Fibroblast of skin of abdomen (primary cell): ENCODE measurements at places on chromosomes 1 and 21.

- no peak for DNase-seq
Observed at GRCh38 chr21:44837537-44837936, 19.7 kb upstream of the SUMO3 start.

GRCh38 chr1:47885062-47885830 is 111.9 kb downstream of the TRABD2B start:
- no peak for DNase-seq

DNA sequence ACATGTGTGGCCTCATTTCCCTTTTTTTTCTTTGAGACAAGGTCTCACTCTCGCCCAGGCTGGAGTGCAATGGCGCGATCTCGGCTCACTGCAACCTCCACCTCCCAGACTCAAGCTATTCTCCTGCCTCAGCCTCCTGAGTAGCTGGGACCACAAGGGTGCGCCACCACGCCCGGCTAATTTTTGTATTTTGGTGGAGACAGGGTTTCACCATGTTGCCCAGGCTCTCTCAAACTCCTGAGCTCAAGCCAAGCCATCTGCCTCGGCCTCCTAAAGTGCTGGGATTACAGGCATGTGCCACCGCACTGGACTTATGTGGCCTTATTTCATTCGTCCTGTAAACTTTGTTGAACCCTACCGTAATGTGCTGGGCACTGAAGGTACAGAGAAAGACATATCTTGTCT is 569 bp upstream of the WARS2 start:
- peak; percentile 18 for DNase-seq

DNA sequence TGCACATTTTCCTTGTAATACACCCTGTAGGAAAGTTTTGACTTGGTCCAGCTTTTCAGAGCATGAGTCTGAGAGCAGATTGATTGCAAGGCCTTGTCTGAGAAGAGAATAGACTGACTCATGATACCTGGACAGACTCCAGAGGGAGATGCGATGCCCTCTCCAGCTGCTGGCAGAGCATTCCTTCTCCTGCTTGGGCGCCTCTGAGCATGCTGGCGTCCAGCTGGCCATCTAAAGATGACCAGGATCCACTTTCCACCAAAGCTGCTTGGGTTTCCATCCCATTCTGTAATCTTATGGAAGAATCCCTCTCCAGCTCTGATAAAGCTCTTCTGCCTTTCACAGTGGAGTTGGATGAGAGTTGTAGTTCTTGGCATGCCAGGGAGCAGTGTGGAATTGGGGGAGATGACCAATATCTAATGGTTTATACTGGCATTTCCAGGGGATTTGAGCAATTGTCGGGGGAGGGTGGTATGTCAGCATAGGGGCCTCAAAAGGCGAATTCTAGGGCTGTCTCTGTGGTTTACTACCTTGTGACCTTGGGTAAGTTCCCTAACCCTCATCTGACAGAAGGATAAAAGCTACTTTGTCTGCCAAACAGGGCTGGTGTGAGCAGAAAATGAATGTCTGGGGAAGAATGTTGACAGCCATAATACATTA is 19.5 kb downstream of the SZRD1 start:
- DNase-seq, result peak; percentile 61

GRCh38 chr1:193412748-193413147 is 226.3 kb upstream of the B3GALT2 start:
- no peak for DNase-seq

DNA sequence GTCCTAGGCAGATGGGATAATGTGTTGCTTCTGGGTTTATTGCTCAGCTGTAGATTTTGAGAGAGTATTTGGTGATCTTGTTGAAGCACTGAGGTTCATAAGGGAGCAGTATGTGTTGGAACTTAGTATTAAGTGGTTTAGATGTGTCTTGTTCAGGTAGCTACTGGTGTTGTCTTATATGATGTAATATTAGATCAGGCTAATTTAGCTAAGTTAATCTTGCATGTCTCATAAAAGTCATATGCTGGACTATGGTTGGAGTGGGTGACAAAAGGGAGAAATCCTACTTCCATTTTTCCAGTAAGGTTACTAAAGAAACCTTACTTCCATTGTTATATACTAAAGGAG is 196.4 kb downstream of the CLEC20A start:
- DNase-seq, result no peak

GRCh38 chr1:40391688-40392145 is 18.2 kb downstream of the SMAP2 start:
- DNase-seq, result no peak

DNA sequence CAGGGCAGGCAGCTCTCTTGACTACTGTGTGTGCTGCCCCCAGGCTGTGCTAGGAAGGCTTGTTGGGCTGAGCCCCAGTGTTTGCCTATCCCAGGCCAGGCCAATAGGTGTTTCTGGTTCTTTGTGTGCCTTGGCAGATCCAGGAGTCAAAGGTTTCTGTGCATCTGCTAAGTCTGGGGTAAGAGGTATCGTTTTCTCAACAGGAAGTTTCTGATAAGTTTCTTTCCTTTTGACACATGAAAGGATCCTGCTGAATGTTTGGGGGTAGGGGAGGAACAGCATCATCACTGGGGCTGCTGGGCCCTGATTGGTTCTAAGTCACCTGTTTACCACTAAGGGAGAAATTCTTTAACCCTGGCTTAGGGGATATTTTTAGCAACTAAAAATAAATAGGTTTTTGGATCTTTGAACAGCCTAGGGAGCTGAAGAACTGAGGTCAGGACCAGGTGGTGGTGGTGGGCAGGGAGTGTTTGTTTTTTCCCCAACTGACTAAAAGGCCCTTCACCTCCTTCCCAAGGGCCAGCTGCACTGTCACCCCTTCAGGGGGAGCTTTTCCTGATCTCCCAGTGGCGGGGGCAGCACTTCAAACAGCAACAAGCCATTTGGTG is 85.1 kb downstream of the KCNN3 start:
- no peak for DNase-seq

- no peak for DNase-seq
Observed at GRCh38 chr1:32888134-32888533, 1.8 kb downstream of the HPCA start.

GRCh38 chr1:185534801-185535200 is 199.4 kb upstream of the HMCN1 start:
- no peak for DNase-seq

DNA sequence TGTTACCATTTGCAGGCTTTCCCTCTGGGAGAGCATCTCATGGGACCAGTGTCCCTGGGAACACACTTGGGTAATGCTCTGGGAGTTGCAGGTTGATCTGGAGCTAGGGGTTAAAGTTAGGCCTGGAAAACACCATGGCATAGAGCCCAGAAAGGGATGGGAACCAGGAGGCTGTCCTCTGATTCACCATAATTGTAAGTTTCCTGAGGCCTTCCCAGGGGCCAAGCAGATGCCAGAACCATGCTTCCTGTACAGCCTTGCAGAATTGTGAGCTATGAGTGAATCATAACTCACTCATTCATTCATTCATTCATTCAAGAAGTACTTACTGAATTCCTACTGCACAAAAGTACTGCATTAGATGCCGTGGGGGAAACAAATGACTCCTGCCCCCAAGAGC is 50.0 kb downstream of the LACTBL1 start:
- DNase-seq, result no peak

- no peak for DNase-seq
Observed at GRCh38 chr1:64235181-64235580, 31.8 kb downstream of the UBE2U start.

GRCh38 chr1:181397845-181398244 is 85.5 kb upstream of the CACNA1E start:
- no peak for DNase-seq

DNA sequence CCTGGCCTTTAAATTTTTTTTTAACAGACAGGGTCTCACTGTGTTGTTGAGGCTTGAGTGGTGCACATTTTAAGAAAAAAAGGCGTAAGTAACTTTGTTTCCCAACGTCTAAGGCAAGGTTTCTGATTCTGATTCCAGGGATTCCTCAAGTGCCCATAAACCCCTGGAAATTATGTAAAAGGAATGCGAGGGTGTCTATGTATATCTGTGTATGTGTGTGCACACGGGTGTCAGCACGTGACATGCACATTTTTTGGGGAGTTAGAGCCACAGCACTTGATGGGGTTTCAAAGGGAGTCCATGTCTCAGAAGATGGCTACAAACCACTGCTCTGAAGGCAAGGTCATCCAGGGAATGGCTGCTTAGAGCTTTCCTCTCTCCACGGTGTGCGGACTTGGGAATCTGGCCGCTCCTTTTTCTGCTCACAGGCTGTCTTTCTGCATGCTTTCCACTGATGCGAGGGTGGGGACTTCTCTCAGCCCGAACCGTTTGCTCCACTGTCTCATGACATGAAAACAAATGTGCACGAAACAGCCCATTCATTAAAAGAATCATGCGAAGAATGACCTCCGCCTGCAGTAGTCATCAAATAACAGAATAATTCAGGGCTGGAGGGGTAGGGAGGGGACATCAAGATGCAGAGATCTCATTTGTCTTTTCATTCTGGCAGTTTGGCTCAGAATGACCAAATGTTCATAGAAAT is 18.7 kb upstream of the RERE start:
- peak; percentile 66 for DNase-seq

GRCh38 chr1:41616563-41616962 is 132.1 kb upstream of the EDN2 start:
- DNase-seq, result no peak

DNA sequence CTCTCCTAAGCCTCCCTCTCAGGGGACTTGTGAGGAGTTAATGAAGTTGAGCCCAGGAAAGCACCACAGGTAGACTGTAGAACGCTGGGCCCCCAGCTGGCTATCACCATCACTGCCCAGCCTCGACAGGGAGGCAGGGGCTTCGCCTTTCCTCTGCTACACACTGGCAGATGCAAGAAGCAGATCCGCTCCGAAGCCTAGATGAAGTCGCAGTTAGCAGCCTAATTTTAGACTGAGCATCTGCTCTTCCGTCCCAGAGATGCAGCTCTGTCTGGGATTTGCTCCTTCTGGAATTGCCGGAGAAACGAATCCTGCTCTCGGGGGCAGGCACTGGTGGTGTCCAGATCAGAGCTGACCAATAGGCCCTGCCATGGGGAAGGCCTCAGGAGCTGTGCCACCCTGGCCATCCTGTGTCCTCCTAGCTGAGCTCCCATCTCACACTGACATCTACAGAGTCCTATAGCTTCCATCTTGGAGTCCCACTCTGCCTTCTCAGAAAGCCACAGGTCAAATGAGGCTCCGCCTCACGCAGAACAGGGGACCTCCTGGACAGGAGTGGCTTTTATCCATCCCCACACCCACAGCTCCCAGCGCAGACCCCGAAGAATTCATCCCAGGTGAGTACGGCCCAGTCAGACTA is 186.8 kb upstream of the EDN2 start:
- no peak for DNase-seq

- DNase-seq, result peak; percentile 98
Observed at GRCh38 chr21:45874716-45875415, 106.7 kb upstream of the COL6A1 start.

- no peak for DNase-seq
Observed at GRCh38 chr1:23187637-23188036, 19.0 kb upstream of the LUZP1 start.

GRCh38 chr1:242447689-242448088 is 76.8 kb downstream of the PLD5 start:
- no peak for DNase-seq

- DNase-seq, result no peak
Observed at GRCh38 chr1:67601955-67602354, 83.0 kb upstream of the GADD45A start.

DNA sequence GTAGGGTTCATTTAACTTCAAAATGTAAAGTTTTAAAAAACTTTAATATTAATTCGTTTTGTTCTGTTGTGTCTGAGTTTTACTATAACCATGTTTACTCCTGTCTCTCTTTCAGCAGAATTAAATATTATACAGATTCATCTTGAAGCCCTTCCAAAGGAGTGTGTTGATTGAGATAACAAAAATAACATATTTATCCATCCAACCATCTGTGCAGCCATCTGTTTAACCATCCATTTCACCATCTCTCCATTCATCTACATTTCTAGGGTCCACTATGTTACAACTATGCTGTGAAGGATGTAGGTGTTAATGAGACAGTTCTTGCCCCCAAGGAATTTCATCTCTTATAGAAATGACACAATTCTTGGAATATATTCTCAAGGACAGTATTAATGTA is 36.0 kb upstream of the GNG12 start:
- DNase-seq, result no peak

DNA sequence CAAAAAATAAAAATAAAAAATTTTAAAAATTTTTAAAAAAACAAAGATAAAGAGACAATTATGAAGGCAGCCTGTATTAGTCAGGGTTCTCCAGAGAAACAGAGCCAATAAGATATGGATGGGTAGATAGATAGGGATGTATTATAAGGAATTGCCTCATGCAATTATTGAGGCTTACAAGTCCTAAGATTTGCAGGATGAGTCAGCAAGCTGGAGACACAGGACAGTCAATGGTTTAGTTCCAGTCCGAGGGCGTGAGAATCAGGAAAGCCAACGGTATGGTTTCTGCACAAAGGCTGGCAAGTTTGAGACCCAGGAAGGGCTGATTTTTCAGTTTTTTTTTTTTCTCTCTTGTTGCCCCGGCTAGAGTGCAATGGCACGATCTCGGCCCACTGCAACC is 24.1 kb upstream of the EIF4G3 start:
- DNase-seq, result peak; percentile 28

DNA sequence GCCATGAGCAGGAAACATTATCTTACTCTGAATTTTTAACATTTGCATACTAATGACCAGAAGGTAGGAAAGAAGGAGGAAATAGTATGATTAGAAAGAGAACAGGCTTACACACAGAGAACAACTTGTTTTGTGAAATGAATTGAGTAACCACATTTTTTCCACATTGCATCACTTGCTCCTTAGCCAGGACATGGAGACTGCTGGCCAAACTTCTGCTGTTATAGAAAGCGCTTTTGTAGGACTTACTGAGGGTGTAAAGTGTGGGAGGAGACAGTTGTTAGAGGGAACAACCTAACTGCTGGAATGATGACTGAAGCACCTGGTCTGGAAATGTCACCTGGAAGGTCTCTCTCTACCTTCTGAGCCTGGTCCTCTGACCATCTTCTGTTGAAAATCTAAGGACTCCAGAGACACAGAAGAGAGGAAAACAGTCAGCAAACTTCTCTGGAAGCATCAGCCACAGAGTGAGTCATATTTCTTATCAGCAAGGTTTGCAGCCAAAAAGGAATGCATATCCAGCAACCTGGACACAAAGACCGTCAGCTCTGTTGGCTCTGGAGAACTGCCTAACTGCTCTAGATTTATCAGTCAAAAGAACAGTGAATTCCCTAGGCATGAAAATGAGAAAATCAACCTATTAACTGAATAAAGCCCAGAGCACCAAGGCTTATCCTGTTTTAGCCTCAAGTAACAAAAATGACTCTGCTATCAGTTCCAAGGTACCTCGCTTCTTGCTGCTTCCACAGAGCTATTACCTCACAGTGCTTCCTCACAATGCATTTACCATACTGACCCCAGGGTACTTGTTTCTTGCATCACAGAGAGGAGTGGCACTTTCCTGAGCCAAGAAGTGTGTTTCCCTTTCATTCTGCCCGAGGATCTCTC is 88.0 kb upstream of the SLFNL1 start:
- peak; percentile 88 for DNase-seq

DNA sequence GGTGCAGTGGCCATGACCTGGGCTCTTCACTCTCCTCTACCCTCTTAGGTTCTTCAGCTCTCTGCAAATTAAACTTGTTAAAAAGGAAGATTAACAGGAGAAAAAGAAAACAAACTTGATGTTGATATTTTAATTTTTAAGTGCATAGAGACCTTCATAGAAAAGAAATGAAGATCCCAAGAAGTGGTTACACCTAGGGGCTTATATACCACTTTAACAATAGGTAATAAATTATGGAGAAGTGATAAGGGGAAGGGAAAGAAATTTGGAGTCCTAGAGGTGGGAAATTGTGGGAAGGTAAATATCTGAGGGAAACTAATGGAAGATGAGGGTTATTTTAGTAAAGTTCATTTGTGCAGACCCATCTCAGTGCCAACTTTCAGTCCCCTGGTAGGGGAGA is 16.5 kb upstream of the TFF3 start:
- no peak for DNase-seq

GRCh38 chr1:217063172-217063908 is 340.1 kb upstream of the ESRRG start:
- no peak for DNase-seq
